ENCODE measurements at places on chromosomes 2 and 18. TPM values are rescaled to one million over a fixed set of nuclear protein-coding genes. Genes with fewer than 3 reads are reported as not detected.

ING5 gene
- 80.8 TPM for total RNA-seq

CCL20 gene
- total RNA-seq, result not detected

RGPD6 gene
- total RNA-seq, result 45.6 TPM

ITGB6 gene
- not detected for total RNA-seq

DSC2 gene
- total RNA-seq, result not detected

SNORC gene
- total RNA-seq, result 4.7 TPM

GRCh38 chr2:42456126-42456839 lies 37.5 kb downstream of the KCNG3 start:
- no peak overlapping the region for H3K4me3 ChIP-seq
- no peaks in the 10 kb centered on the region for H3K27me3 ChIP-seq
- H3K36me3 ChIP-seq, result no peaks in the 10 kb centered on the region
- no peaks in the 10 kb centered on the region for H3K4me1 ChIP-seq
- H3K27ac ChIP-seq, result no peak overlapping the region

- H3K4me3 ChIP-seq, result no peak overlapping the region
- H3K27ac ChIP-seq, result no peak overlapping the region
- DNase-seq, result no peak
- H3K4me1 ChIP-seq, result no peaks in the 10 kb centered on the region
- H3K36me3 ChIP-seq, result no peaks in the 10 kb centered on the region
- peaks cover 13% of the 10 kb centered on the region for H3K27me3 ChIP-seq
Observed at GRCh38 chr2:173150087-173150486, 74.4 kb downstream of the MAP3K20 start.

GRCh38 chr2:168343586-168343985 lies 96.2 kb upstream of the STK39 start:
- no peak for DNase-seq
- no peaks in the 10 kb centered on the region for H3K36me3 ChIP-seq
- H3K27me3 ChIP-seq, result peaks cover 1% of the 10 kb centered on the region
- peaks cover 12% of the 10 kb centered on the region for H3K4me1 ChIP-seq

DNA sequence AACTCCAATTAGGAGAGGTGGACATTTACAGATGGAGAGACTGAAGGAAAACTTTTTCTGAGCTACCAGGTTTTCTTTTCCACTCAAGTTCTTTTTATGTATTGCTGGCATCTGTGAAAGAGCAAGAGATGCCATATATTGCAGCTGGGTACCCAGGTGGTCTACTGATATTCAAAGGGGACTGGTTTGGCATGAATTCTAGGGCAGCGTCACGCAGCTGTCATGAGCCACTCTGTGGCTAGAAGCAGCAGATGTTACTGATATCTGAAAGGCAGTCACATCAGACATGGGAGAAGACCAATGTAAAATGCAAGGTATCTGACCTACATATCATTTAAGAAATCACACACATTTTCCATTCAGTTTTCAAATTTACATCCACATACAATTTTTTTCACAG lies 408.8 kb downstream of the GALNT13 start:
- H3K4me1 ChIP-seq, result no peaks in the 10 kb centered on the region
- no peak overlapping the region for H3K27ac ChIP-seq
- no peak overlapping the region for H3K4me3 ChIP-seq
- H3K27me3 ChIP-seq, result no peaks in the 10 kb centered on the region
- H3K36me3 ChIP-seq, result no peaks in the 10 kb centered on the region
- DNase-seq, result no peak

- no peak overlapping the region for H3K4me3 ChIP-seq
- H3K27me3 ChIP-seq, result peaks cover 10% of the 10 kb centered on the region
- no peak overlapping the region for H3K27ac ChIP-seq
Observed at GRCh38 chr2:216665242-216665641, 30.1 kb downstream of the IGFBP5 start.

GRCh38 chr2:73208258-73208657 lies 5.8 kb upstream of the SMYD5 start:
- H3K4me3 ChIP-seq, result no peak overlapping the region
- DNase-seq, result no peak
- H3K4me1 ChIP-seq, result peaks cover 4% of the 10 kb centered on the region
- H3K27ac ChIP-seq, result no peak overlapping the region
- H3K27me3 ChIP-seq, result peaks cover 30% of the 10 kb centered on the region
- H3K36me3 ChIP-seq, result no peaks in the 10 kb centered on the region

DNA sequence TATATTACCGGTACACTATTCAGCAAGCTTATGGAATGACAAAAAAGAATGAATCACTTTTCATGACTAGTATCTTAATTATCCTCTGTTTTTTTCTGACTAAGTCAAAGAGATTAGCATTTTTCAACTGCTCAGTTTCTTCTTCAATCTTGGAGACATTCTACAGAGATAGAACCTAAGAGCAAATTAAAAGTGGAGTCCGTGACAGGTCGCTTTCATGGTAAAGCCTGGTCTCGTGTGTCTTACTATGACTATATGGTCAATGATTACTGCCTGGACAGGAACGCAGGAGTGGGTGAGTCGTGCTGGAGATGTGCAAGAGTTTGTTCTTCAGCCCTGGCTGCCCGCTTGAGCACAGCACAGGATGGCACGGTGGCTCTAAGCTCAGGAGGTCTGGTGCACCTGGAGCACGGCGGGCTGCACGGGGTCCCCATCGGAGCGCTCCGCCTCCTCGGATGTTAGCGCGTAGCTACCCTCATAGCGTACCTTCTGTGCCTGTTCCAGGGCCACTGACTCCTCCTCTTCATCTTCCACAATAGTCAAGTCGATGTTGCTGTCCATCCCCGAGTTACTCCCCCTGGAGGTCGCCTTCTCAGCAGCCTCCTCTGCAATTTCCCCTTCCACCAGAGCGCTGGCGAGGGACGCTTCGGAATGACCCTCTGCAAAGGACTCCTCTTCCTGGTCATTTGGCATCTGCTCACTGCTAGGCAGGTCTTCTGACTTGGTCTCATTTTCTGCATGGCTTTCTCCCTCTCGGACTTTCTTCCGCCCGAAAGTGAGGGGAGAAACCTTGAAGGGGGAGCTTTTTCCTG lies 11.1 kb downstream of the CAVIN2 start:
- H3K4me1 ChIP-seq, result no peaks in the 10 kb centered on the region
- no peaks in the 10 kb centered on the region for H3K27me3 ChIP-seq
- no peak for DNase-seq
- H3K36me3 ChIP-seq, result no peaks in the 10 kb centered on the region

GRCh38 chr2:133908171-133908570 lies 339.9 kb upstream of the NCKAP5 start:
- no peak overlapping the region for H3K27ac ChIP-seq
- no peaks in the 10 kb centered on the region for H3K36me3 ChIP-seq
- DNase-seq, result no peak

DNA sequence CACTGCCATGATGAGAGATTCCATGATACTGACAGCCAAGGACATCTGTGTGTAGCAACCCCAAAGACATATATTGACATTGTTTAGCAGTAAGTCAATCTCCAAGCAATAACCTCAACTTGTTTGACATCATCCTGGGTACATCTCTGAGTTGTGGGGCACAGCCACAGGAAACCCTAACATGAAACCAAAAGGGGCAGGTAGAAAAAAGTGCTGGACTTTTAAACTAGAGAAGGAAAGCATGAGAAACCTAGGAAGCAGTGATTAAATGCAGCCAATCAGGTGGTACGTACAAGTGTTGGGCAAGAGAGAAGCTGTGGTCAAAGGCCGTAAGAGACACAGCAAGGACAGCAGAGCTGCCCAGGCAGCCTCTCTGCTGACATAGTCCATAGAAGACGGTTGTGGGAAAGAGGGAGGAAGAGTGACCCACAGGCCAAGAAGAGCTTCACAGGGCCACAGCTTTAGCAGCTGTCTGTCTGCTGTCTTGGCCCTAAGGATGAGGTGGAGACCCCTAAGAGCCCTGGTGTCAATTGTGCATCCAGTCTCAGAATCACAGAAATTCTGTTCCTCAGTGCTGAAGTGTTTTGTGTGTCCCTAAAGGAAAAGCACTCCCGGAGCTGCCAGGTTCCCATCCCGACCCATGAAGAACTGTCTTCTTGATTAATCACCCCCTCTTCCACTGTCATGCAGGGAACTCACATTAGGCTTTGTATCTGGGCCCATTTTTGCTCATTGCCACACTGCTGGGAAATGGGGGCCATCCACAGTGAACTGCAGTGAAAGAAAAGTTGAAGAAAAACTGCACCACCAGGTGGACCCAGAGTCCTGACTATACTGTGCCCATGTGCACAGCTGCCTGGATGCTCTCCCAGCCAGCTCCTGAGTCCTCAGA lies 25.4 kb upstream of the CHN1 start:
- H3K4me1 ChIP-seq, result no peaks in the 10 kb centered on the region
- no peak for DNase-seq
- no peaks in the 10 kb centered on the region for H3K36me3 ChIP-seq
- H3K27ac ChIP-seq, result no peak overlapping the region
- H3K27me3 ChIP-seq, result no peaks in the 10 kb centered on the region
- no peak overlapping the region for H3K4me3 ChIP-seq

Data from naive thymus-derived CD8-positive, alpha-beta T cell (primary cell).